ENCODE measurements at places on chromosomes 7 and 10.

GRCh38 chr10:124221356-124222317, 128.2 kb upstream of the CHST15 start:
- peak; percentile 21 for DNase-seq

GRCh38 chr10:119758448-119759195, 32.8 kb downstream of the INPP5F start:
- no peak for DNase-seq

DNA sequence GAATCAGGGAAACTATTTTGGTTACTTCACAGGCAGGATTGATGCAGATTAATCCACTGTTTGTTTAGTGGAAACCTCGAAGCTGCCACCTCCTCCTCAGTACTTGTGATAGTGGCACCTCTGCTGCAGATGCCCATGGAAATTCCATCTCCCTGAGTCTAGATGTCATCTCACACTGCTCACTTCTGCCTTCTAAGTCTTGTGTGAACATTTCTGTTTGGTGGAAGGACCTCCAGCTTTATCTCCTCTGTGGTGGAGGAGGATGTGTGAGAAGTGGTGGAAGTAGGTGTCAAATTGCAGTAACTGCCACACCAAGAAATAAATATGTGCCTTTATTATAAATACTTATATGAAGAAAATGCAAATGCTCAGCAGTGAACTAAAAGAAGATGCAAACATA, 25.8 kb upstream of the GPR141 start:
- no peak for DNase-seq

- DNase-seq: no peak
Observed at GRCh38 chr7:16880554-16880953, 1.2 kb downstream of the AGR3 start.

DNA sequence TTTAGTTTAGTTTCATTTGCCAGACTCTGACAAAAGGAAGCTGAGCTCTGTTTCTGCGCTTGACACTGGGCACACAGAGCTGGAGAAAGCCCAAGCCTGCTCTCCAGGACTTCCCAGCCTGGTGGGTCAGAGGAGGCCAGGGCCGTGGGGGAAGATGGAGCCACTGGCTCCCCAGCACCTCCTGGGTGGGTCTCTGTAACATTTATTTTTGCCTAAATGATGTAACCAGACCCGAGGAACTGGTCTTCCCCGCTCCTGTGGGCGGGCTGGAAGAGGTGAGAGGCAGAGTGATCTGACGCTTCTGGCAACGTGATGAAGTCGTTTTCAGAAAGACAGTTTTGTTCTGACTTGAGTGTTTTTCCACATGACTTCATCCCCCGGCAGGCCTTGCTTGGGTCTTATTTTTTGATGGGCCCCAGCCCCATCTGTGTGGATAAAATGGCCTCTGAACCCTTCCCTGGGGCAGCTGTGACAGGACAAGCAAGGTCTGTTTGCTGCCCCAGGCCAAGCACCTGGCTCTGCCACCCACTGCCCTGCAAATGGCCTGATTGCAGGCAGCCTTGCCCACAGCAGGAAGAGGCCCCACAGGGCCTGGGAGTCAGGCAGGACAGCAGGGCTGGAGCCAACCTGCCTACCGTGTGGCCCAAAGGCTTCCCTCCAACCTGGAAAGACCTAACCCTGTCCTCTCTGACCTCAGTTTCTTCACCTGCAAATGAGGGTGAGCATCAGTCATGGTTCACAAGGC, 304.9 kb upstream of the ZMIZ1 start:
- DNase-seq: no peak

GRCh38 chr10:11793762-11794479, 29.2 kb upstream of the PROSER2 start:
- no peak for DNase-seq

- DNase-seq: peak; percentile 93
Observed at GRCh38 chr10:3886641-3887251, 101.7 kb upstream of the KLF6 start.

DNA sequence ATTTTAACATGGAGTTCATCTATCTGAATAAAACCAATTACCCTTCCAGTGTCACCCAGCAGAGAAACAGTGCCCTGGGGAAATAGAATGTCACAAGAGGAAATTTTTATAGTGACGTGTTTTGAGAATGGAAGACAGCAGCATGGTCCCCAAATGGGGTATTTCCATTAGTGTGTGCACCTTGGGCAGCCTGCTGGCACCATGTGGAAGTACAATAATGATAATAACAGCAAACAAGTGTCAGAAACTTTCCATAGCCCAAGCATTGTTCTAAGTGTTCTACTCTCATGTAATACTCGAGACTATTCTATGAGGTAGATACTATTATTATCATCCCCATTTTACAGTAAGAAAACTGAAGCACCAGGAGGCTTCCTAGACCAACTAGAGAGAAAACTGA, 2.2 kb upstream of the PDE1C start:
- DNase-seq: no peak

DNA sequence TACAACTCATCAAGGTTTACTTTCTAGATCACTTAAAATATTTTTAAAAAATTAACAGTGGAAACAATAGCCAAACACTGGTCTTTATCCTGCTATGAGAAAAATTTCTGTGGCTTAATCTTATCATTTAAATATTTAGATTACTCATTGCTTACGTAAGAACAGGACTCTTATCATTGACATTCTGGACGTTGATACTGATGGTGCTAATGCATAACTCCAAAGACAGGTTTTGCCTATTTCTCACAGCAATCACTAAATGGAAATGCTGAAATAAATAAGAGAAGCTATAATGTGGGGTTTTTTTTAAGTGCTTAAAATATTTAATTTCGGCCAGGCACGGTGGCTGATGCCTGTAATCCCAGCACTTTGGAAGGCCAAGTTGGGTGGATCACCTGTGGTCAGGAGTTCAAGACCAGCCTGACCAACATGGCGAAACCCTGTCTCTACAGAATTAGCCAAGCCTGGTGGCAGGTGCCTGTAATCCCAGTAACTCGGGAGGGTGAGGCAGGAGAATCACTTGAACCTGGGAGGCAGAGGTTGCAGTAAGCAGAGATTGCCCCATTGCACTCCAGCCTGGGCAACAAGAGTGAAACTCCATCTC, 195.0 kb downstream of the HGF start:
- no peak for DNase-seq

- no peak for DNase-seq
Observed at GRCh38 chr10:17523917-17524316, 69.5 kb upstream of the ST8SIA6 start.

GRCh38 chr7:114629762-114630161, 215.1 kb downstream of the FOXP2 start:
- no peak for DNase-seq
